Right renal pelvis (tissue), 4 donors: ENCODE measurements at places on chromosomes 11 and 22. TPM values are rescaled to one million over a fixed set of nuclear protein-coding genes. Genes with fewer than 3 reads are reported as not detected.

DNA sequence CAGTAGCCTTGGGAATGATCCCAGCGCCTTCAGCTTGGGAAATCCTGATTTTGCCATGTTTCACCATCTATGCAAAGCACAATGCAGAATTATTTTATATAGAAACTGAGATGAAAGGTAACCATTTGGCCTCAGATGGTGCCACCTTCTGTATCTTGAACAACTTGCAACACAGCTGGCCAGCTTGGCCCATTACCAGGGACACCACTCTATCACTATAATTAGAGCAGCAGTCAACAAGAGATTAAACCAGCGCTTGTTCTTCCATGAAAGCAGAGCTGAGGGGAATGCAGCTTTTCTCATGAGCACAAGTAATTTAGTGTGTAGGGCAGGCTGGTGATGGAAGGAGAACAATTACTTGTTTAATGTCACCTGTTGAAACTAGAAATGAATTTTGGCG, 6.7 kb upstream of the ZDHHC13 start:
- no peak for DNase-seq

GRCh38 chr22:39928536-39929520, 27.9 kb downstream of the GRAP2 start:
- no peak for DNase-seq

- no peak for DNase-seq
These were observed 42.7 kb downstream of the CELF1 start for GRCh38 chr11:47510209-47510608.

GRCh38 chr11:123392431-123392830, 37.6 kb upstream of the GRAMD1B start:
- DNase-seq: no peak

DNA sequence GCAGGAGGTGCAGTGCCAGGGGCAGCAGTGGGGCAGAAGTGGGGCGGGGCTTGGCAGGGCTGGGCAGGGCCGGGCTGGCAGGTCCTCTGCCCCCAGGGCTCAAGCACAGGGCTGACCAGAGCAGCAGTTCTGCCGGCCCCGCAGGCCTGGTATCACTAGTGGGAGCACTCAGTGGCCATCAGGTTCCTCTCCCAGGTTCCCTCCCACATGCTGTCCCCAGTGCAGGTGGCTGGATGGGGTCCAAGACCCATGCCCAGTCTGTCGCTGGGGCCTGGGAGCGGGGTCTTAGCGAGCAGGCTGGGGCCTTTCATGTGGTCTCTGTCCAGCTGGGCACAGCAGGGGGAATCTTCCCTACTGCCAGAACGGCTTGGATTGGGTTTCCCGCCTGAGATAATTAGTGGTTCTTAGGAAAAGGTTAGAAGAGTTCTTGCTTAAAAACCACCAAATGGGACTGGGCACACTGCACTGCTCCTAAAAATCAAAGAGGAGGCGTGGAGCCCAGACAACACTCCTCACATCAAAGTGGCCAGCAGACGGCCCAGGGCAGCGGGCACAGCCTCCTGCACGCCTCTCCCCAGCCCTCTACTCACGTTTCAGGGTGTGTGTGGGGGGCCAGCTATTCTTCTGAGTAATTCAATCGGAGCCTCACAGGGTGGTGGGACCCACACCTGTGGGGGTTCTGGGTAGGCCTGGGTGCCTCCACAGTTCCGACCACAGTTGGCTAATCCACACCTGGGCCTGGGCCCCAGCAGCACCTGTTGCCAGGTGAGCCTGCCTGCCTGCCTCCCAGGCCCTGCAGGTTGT, 45.6 kb downstream of the TPCN2 start:
- DNase-seq: no peak

CRYBB2 gene
- 0.59 TPM for polyA plus RNA-seq

VSIG2 gene
- polyA plus RNA-seq: 5.2 TPM

TRPM5 gene
- 3.1 TPM for polyA plus RNA-seq
